ENCODE measurements at places on chromosomes 5 and 9.

GRCh38 chr5:91022518-91022917 is 360.6 kb downstream of the ARRDC3 start:
- no peak for DNase-seq

DNA sequence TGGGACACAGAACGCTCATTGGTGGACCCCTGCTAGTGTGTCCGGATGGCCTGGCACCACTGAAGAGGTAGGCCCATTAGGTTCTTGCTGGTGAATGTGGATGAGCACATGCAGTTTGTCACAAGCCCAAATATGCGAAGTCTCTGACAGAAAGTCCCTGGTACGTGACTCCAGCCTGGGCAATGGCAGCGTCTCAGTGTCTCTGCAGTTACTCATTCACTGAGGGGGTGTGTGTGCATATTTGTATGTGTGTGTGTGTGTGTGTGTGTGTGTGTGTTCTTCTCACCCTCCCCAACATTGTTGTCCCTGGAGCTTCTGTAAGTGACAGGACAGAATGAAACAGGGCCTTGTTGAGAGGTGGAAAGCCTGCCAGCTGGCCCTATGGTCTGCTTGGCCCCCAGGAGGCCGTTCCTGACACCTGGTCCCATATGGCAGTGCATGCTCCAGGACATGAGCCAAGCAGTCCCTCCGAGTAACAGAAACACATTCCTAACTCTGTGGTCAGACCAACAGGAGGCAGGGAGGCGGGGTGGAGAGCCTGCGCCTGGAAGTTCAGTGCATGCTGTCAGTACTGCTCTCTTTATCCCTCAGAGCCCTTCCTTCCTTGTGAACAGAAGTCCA is 169.9 kb downstream of the SLC28A3 start:
- no peak for DNase-seq

- no peak for DNase-seq
These were observed 125.3 kb upstream of the CDKN2B start for GRCh38 chr9:22134390-22134789.

- DNase-seq = no peak
These were observed 124.1 kb upstream of the OTULINL start for GRCh38 chr5:14457476-14457875.

GRCh38 chr5:126195410-126196100 is 227.7 kb upstream of the GRAMD2B start:
- DNase-seq = no peak
